ENCODE measurements at places on chromosomes 5 and 9.
A peak's percentile ranks its signal among the peaks of the same experiment; 100 is the strongest.

DNA sequence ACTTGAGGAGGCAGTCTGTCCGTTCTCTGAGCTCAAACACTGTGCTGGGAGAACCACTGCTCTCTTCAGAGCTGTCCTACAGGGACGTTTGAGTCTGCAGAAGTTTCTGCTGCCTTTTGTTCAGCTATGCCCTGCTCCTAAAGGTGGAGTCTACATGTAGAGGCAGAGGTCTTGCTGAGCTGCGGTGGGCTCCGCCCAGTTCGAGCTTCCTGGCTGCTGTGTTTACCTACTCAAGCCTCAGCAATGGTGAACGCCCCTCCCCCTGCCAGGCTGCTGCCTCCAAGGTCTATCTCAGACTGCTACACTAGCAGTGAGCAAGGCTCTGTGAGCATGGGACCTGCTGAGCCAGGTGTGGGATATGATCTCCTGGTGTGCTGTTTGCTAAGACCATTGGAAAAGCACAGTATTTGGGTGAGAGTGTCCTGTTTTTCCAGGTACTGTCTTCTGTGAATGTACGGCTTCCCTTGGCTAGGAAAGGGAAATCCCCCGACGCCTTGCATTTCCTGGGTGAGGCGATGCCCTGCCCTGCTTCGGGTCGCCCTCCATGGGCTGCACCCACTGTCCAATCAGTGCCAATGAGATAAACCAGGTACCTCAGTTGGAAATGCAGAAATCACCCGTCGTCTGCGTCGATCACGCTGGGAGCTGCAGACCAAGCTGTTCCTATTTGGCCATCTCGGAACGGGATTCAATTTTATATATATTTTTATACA, 58.5 kb downstream of the CNTRL start:
- no peak for DNase-seq

DNA sequence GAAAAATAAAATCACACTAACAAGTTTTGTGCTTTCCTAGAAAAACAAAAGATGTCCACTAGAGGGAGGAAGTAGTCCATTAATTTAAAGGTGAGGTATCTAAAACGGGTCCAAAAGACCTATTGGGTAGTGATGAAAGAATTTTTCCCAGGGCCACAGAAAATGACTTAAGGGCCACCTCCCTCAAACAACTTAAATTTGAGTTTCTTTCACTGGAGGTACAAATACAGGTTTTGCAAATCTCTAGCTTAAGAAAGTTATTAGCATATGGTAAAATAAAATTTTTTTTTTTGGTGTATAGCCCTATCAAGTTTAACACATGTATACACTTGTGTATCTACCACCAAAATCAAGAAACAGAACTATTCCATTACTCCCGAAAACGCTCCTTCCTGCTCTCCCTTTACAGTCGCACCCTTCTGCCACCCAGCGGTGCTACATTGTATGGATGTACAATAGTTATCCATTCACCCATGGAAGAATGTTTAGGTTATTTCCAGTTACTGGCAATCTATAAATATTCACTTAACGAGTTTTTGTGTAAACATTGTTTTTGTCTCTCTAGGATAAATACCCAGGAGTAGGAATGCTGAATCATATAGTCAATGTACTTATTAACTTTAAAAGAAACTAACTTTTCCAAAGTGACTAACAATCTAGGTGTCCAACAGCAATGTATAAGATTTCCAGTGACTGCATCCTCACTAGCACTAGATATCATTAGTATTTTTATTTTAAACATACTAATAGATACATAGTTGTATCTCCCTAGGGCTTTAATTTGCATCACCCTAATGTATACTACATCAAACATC, 21.9 kb downstream of the DEPDC1B start:
- no peak for DNase-seq

GRCh38 chr5:130424341-130424740, 520.1 kb downstream of the CHSY3 start:
- no peak for DNase-seq

DNA sequence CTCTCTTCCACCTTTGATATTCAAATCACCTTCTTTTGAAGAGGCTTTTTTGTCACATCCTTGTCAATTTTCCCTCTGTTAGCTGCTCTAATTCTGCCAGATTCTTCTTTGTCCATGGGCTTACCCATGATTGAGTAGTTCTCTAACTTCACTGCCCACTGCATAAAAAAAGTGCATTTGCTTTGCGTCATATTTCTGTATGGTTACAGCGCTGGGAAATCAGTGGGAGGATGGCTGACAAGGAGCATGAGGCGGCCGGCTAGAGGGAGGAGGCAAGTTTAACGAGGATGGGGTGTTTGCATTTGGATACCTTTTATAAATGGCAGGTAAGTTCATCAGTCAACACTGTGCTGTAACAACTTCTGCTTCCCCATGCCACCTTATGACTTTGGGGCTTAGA, 116.5 kb upstream of the LHFPL2 start:
- no peak for DNase-seq

DNA sequence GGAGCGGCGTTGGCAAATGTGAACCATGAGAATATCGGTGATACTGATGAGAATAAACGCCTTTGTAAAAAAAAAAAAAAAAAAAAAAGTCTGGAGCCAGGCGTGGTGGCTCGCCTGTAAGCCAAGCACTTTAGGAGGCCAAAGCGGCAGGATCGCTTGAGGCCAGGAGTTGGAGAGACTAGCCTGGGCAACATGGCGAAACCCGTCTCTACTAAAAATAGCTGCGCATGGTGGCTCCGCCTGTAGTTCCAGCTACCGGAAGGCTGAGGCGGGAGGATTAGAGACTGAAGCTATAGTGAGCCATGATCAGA, 425 bp upstream of the NFX1 start:
- no peak for DNase-seq

- DNase-seq: peak; percentile 25
Measured at GRCh38 chr5:172086194-172086975, 79.9 kb upstream of the FBXW11 start.

- DNase-seq: no peak
Measured at GRCh38 chr9:37944671-37945481, 40.9 kb upstream of the SLC25A51 start.

Measured in tibial artery (tissue), 4 donors.